ENCODE measurements at places on chromosomes 5 and 9.

- DNase-seq, result no peak
Observed at GRCh38 chr9:92727716-92728700, 36.6 kb downstream of the BICD2 start.

DNA sequence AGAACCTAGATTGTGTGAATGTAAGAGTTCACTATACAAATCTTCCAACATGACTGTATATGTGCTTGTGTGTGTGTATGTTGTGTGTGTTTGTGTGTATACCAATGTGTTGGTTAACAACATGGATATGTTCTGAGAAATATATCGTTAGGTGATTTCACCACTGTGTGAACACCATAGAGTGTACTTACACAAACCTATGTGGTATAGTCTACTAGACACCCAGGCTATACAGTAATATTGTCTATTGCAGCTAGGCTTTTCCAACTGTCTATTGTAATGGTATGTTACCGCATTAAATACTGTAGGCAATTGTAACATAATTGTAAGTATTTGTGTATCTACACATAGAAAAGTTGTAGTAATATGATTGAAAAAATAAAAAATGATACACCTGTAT, 959.2 kb upstream of the SEMA6A start:
- no peak for DNase-seq

DNA sequence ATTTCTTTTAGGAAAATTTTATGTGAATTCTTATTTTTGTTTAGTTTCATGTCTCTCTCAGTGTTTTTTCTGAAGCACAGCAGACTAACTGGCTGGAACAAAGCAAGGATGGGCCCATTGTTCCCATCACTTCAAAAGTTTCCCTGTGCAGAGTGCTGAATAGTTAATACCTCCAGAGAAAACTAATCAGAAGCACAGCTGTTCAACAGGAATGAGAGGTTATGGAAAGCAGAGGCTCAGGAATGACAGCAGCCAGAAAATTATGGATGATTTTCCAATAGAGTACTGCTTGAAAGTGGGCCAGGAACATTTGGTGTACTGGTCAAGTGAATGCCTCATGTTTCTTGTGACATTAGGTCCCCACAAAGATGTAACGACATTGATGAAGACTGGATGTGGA, 173.0 kb upstream of the TARS1 start:
- no peak for DNase-seq

DNA sequence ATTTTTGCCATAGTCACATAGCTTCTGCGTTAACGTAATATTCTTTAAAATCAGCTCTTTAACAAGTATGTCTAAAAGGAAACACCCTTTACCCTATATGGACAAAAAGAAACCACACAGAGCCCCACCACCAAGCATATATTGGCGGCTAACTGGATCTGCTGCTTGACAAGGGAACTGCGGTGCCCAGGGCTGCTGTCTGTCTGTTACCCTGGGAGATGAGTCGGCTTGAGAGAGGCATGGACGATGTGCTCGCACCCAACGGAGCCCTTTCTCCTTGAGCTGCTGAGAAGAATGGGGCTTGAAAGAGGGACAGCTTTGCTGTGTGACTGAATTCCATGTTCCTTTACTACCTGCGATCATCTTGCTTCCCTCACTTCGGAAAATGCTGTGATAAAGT, 158.6 kb upstream of the SHB start:
- peak; percentile 20 for DNase-seq

- DNase-seq, result peak; percentile 20
Observed at GRCh38 chr9:18122171-18122570, 351.8 kb upstream of the ADAMTSL1 start.

GRCh38 chr9:91489361-91489899, 65.8 kb upstream of the NFIL3 start:
- peak; percentile 76 for DNase-seq

- DNase-seq, result no peak
Observed at GRCh38 chr9:134855231-134855899, 25.2 kb upstream of the FCN2 start.

DNA sequence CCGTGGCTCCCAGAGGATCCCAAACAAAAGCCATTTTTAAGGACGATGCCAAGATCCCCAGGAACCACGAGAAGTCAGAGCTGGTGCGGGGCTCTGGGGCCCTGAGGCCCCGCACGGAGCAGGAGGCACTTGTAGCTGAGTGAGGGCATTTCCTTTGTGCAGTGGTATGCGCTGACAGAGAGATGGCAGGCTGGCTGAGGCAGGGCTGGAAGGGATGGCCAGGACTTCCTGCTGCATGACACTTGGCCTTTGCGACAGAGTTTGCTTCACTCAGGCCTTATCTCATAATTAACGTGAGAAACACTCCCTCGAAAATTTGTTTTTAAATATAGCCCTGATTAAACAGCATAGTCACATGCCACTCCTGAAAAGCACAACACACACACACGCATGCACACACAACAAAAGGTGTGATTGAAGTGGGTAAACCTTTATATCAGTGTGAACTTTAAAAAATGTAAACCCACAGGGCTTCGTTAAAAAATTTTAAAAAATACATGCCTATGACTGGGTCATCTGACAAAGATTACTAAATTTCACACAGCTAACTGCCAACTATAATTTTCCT, 536.6 kb downstream of the PDE4D start:
- DNase-seq, result no peak

GRCh38 chr5:24855485-24855884, 210.7 kb upstream of the CDH10 start:
- DNase-seq, result no peak

DNA sequence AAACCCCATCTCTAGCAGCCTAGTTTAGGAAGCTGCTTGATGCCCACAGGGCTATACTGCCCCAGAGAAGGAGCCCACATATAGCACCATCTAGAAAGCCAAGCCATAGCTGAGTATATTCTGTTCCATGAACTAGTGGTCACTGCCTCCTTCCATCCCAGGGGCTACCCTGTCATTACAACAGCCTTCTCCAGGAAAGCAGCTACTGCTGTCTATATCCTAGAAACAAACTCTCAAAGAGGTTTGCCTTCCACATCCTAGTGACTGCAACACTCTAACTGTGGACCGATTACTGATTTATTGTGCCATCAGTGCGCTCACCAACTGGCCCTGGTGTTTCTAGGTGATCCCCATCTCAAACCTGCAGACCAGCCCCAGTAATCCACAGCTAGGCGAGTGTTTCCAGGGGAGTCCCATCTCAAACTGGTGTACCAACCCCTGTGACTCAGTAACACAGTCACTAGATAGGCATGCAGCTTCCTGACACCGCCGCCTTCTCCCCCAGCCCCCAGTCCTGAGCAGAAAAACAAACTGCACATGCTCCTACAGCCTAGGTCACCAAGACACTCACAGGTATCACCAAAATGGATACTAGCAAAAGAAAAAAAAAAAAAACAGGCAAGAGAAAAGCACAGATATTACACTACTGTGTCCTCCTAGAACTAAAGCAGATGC, 14.8 kb downstream of the SPTLC1 start:
- DNase-seq, result peak; percentile 85

GRCh38 chr9:116632990-116633838, 53.9 kb upstream of the TRIM32 start:
- DNase-seq, result peak; percentile 46

DNA sequence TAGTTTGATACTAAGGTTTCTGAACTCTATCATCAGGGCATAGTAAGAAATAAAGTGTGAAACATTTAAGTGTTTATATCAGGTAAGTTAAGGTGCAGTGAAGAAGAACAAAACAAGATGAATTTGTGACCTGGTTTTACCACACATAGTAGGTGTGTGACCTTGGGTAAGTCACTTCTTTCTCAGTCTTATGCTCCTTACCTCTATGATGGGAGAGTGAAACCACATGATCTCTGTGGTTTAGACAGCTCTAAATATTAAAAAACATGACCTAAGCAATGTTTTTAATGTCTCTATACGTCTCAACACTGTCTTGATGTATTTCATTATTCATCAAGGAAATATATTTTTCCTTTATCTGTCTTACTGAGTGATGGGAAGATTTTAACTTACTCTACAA, 629.6 kb upstream of the DMAC1 start:
- no peak for DNase-seq

Data from brain microvascular endothelial cell (primary cell).